ENCODE measurements at places on chromosomes 11 and 22.
A peak's percentile ranks its signal among the peaks of the same experiment; 100 is the strongest.

GRCh38 chr22:29705651-29706050 is 14.2 kb upstream of the CABP7 start:
- no peak for DNase-seq

DNA sequence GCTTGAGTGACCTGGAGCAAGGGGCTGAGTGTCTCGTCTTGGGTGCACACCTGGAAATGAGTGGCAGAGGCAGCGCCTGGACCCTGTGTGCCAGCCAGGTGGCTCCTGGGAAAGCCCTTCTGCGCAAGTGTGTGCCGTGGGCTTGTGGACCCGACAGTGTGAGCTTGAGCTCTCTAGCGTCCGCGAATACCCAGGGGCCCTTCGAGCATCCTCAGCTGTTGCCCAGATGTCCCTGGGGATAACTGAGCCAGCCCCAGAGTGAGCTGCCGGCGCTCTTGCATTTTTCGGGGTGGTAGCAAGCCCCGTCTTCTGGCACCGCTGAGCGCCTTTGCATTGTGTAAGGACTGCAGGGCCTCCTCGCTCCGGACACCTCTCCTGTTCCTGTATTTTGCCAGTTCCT is 399.2 kb downstream of the TBC1D22A start:
- no peak for DNase-seq

DNA sequence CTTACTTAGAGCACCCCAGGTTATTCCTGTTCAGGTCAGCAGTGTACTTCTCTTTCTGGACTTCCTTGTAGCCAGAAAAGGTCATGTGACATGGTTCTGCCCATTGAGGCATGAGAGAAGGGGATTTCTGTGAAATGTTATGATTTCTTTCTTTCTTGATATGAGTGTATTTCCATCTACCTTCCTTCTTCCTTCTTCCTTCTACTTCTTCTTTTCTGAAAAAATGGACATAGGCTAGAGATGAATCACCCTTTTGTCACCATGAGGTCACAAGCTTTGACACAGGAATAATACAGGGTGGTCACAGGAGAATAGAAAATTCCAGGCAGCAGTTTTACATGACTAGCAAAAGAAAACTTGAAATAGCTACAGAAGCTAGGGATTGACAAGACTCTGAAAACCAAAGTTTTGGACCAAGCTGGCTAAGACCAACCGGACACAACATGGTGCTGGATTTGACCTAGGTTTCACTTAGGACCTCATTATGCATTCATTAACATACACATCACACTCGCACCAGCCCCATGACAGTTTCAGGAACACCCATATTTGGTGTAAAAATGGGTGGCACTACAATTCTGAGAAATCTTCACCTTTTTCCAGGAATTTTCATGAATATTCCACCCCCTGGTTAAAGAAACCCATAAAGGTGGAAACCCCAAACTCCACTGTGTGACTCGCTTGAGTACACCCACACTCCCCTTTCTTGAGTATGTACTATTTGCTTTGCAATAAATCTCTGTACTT is 21.2 kb upstream of the MAP6 start:
- DNase-seq, result no peak

DNA sequence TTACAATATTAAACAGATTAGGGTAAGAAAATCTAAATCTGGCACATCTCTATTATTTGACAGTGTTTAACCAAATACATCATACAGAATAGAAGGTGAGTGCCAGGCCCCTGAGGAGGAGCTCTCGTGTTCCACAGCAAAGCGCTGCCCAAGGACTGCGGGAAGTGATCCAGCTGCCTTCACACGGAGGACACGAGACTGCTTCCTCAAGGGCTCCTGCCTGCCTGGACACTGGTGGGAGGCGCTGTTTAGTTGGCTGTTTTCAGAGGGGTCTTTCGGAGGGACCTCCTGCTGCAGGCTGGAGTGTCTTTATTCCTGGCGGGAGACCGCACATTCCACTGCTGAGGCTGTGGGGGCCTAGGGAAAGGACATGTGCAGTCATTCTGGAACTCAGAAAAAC is 71.1 kb downstream of the NCAPD3 start:
- no peak for DNase-seq

- no peak for DNase-seq
Measured at GRCh38 chr11:10838881-10839280, 19.0 kb downstream of the ZBED5 start.

GRCh38 chr11:77789731-77790476 is 30.6 kb downstream of the RSF1 start:
- no peak for DNase-seq

DNA sequence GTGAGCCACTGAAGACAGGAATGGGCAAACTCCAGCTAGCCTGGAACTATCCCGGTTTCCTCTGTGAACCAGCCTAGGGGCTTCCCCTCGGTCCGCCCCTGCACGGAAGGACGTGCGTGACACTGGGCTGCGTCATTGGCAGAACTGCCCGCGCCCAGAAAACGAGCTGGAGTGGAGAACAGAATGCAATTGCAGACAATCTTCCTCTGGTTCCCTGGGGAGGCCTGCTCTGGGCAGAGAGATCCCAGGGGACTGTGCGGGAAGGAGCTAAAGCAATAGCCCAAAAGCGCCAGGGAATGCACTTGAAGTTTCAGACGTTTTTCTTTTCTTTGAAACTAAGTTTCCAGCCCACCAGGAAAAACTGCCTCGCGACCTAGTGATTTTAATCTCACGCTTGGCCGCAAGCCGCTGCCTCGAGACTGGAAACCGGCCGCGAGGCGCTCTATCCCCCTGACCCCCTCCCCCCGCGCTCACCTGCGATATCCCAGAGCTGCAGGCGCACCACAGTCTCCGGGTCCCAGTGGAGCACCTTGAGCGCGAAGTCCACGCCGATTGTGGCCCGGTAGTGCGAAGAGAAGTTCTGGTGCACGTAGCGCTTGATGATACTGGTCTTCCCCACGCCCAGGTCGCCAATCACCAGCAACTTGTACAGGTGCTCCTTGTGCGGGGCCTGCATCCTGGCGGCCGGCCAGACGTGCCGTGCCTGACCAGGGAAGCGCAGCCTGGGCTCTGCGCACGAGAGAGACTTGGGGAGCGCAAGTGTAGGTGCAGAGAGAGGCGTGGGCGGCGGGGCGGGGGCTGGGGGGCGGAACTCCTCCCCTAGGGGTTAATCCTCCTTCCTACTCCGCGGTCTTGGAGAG is at the start of gene RAB38:
Gene RAB38, minus strand, starts transcription at position 735 of the 860 bp plus-strand sequence. Its CDS starts 59 bp downstream, at position 676.
- no peak for DNase-seq

GRCh38 chr11:35151241-35151640 is 12.3 kb downstream of the CD44 start:
- DNase-seq, result peak; percentile 15

- DNase-seq, result no peak
Measured at GRCh38 chr11:132052342-132052741, 681.9 kb downstream of the NTM start.

Data from G401 (cell line).